ENCODE measurements at places on chromosomes 7 and 10. TPM values are rescaled to one million over a fixed set of nuclear protein-coding genes. Genes with fewer than 3 reads are reported as not detected.
A peak's percentile ranks its signal among the peaks of the same experiment; 100 is the strongest.

FUOM gene
- 17.5 TPM for total RNA-seq

UNC5B gene
- total RNA-seq, result 22.6 TPM

LLCFC1 gene
- not detected for total RNA-seq

ZYX gene
- total RNA-seq, result 193 TPM

CRTAC1 gene
- total RNA-seq, result 6.1 TPM

SUN3 gene
- 0.54 TPM for total RNA-seq

PON1 gene
- not detected for total RNA-seq

MOGAT3 gene
- total RNA-seq, result 0.25 TPM

SLC26A5 gene
- 1.2 TPM for total RNA-seq

- DNase-seq, result peak; percentile 39
Measured at GRCh38 chr10:85542152-85542551, 824.4 kb downstream of the GRID1 start.

- peak; percentile 86 for DNase-seq
Measured at GRCh38 chr10:52308251-52309031, 5.6 kb upstream of the DKK1 start.

DNA sequence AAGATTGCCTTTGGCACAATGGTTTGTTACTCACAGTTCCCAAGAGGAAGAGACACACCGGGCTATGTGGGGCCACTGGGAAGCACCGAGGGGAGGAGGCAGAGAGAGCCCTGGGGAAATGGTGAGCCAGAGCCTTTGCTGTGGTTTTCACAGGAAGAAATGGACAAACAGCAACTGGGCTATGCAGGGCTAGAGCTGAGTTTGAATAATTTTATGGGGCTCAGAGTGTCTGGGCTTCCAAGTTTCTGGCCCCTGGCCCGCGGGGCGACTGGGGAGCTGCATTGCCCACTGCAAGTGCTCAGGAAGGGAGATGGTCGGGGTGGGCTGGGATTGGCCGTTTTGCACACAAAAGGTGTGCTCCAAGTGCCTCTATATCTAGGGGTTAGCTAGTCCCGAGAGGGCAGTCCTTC is 92.6 kb downstream of the CHST15 start:
- no peak for DNase-seq

GRCh38 chr7:105046414-105046813 is 32.4 kb downstream of the KMT2E start:
- no peak for DNase-seq

- peak; percentile 39 for DNase-seq
Measured at GRCh38 chr10:131114846-131115245, 196.7 kb downstream of the TCERG1L start.

- peak; percentile 98 for DNase-seq
Measured at GRCh38 chr7:4641667-4642467, 40.2 kb upstream of the FOXK1 start.

DNA sequence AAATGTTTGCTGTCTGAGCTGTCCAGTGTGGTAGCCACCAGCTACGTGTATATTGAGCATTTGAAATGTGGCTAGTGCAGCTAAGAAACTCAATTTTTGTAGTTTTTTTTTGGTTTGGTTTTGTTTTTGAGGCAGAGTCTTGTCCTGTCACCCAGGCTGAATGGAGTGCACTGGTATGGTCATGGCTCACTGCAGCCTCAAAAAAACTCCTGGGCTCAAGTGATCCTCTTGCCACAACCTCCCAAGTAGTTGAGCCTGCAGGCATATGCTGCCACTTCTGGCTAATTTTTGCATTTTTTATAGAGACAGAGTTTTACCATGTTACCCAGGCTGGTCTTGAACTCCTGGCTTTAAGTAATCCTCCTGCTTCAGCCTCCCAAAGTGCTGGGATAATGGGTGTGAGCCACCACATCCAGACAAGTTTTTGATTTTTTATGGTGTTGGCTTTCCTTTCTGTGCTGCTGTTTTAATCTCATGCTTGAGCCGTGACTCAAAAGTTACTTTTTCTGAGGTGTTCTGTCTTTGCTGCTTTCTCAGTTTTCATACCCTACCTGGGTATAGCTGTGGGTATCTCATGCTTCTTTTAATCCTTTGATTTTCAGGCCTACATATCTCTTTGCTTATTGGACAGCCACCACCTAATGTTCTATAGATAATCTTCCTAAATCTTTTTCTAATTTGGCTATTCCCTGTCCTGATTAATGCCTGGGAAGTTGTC is 16.0 kb downstream of the WAC start:
- no peak for DNase-seq

DNA sequence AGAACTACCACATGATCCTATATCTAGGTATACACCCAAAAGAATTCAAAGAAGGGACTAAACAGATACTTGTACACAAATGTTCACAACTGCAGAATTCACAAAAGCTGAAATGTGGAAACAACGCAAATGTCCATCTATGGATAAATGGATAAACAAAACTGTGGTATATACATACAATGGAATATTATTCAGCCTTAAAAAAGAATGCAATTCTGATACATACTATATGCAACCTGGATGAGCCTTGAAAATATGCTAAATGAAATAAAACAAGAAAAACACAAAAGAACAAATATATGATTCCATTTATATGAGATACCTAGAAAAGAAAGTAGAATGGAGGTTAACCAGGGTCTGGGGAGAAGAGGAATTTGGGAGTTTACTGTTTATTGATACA is 7.2 kb downstream of the FAM133B start:
- no peak for DNase-seq

DNA sequence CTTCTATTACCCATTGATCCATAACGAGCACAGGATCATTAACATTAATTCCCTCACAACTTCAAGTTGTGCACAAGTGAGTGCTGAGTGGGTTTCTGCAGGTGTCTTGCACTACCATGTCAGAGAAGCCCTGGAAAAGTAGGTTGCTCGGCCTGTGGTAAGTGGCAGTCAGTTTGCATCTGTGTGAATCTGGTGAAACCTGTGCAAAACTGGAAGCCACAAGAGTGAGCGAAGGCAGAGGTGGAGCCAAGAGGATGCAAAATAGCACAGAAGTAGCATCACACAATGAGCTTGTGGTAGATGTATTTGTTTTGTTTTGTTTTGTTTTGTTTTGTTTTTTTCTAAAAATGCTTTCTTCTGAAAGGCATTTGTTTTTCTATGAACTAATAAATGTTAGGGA is 181.5 kb downstream of the THSD7A start:
- no peak for DNase-seq

DNA sequence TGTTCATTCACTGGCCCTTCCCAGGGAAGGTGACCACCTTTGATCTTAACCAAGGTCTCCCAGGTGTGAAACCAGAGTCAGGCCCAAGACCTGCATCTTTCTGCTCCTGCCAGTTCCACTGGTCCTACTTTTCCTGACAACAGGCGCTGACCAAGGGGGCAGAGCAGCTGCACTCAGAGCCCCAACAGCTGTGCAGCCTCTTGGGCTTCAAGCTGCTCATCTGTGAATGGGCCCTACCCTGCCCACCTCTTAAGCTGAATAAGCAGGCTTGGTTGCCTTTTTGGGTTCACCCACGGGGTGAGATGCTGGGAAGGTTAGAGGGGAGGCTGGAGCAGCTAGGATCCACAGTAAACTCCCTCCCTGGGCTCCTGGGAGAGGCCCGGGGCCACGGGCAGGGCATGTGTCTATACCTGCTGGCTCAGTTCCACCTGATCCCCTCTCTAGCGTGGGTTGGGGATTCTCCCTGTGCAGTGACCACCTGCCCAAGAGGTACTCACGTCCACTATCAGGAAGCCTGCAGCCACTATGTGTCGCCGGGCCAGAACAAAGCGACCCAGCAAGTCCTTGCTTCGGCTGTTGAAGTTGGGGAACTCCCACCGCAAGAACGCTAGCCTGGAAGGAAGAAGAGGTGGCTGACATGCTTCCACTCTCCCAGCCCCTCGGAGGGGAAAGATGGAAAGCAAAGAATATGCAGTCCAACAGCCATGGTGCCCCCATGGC is 10.6 kb downstream of the TBRG4 start:
- DNase-seq, result no peak

- DNase-seq, result peak; percentile 71
Measured at GRCh38 chr10:86960003-86960862, 1.8 kb downstream of the SNCG start.

GRCh38 chr7:2819161-2819953 is 24.8 kb downstream of the GNA12 start:
- no peak for DNase-seq

GRCh38 chr10:110190170-110190569 is 17.2 kb upstream of the MXI1 start:
- no peak for DNase-seq

DNA sequence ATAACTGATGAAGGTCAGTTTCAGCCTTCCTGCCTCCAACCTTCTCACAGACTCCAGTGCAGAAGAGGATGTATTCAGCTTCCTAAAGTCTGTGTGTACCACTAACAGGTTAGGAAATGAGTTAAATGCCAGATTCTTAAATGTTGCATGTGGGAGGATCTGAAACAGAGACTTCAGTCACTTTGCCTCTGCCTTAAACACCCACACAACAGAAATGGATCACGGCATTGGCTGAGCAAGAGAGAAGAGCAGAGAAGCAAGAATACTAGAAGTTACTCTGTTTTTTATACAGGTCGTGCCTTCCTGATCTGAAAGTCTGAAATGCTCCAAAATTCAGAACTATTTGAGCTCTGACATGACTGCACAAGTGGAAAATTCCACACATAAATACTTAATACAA is 98.9 kb upstream of the ARHGAP21 start:
- DNase-seq, result no peak

DNA sequence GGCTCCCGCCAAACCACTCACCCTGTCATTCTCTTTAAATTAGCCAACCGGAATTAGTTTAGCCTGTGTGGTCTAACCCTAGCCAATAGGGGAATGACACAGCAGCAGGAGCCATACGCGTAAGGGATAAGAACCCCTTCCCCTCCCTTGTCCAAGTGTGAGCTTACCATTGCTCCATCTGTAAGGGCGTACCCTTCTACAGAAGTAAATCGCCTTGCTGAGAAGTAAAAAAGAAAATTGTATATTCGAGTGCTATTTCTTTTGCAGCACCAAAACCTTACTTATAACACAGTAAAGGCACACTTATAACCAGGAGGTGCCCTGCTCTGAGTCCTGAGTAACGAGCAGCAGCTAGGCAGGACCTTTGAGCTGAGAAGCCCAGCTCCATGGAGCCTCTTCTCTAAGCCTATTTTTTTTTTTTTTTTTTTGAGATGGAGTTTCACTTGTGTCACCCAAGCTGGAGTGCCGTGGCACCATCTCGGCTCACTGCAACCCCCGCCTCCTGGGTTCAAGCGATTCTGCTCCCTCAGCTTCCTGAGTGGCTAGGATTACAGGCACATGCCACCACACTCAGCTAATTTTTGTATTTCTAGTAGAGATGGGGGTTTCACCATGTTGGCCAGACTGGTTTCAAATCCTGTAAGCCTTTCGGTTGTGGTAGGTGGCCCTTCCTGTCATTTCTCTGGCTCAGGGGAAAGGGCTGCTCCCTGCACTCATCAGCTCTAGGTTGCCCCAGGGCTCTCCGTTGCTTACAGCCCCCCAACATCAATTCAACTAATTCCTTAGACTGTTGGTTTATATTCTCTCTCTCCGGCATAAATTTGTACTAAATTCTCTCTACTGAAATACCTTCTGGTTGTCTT is 73.3 kb downstream of the NSUN6 start:
- DNase-seq, result no peak

- no peak for DNase-seq
Measured at GRCh38 chr10:31930023-31930751, 1.6 kb upstream of the ARHGAP12 start.

DNA sequence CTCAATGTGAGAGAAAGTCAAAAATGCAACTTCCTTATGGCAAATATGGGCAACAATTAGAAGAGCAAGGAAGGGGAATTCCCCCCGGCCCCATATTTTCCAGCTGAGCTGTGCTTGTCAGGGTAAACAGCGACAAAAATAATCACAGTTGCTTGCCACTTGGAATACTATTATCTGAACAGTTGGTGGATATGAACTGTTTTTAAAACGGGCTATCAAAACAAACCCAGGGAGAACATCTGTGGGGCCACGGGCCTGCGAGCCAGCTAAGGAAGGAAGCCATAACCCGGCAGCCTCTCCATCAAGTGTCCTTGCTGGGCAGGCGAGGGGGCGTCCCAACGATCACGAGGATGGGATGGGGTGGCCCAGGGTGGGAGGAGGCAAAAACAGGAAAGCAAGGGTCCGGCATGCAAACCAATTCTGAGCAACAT is 228.4 kb downstream of the ARHGAP12 start:
- no peak for DNase-seq

- DNase-seq, result no peak
Measured at GRCh38 chr10:98330987-98331386, 63.0 kb upstream of the LOXL4 start.

GRCh38 chr10:115355162-115355760 is 262.1 kb downstream of the ATRNL1 start:
- peak; percentile 83 for DNase-seq

DNA sequence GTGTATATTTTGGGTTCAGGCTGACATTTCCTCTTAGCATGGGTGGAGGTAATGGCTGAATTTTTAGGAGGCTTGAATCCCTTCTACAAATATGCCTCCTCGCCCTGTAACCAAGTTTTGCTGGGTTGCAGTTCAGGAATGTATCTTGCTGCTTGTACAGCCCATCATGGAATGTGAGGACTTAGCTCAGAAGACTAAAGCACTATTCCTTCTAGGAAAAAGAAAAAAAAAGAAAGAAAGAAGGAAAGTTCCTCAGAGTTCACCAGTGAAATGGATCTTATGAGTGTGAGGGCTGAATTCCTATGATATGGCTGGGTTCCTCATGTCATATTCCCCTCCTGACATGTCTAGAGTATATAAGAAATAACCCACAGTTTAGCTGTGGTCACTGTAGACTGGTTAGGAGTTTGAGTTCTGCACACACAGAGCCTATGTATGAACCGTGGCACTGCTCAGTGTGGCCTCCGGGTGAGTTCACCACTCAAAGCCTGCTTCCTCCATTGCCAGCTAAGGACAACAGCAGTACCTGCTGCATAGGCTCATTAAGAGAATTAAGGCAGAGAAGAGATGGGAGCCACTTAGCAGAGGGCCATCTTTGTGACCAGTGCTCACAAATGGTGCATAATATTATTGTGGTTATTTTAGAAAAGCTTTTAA is 114.0 kb downstream of the TACC2 start:
- DNase-seq, result no peak

DNA sequence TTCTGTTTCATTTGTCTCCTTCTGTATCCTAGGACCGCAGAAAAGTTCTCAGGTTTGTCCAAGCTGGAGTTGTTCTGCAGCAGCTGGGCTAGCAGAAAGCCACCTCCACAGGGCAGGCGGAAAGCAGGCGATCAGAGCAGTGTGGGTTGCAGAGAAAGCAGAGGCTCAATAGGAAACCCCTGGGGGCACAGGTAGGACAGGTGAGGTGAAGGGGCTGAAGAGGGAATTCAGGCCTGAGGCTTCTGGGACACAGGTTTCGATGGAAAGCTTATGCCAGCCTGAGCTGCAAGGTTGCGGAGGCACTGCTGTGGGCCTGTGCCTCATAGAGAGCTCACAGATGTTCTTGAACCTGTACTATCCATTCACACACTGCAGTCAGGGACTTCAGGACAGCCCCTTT is 194.9 kb upstream of the TPK1 start:
- no peak for DNase-seq
